NCI-H187 (cell line): ENCODE measurements at places on chromosomes 2 and 18.

DNA sequence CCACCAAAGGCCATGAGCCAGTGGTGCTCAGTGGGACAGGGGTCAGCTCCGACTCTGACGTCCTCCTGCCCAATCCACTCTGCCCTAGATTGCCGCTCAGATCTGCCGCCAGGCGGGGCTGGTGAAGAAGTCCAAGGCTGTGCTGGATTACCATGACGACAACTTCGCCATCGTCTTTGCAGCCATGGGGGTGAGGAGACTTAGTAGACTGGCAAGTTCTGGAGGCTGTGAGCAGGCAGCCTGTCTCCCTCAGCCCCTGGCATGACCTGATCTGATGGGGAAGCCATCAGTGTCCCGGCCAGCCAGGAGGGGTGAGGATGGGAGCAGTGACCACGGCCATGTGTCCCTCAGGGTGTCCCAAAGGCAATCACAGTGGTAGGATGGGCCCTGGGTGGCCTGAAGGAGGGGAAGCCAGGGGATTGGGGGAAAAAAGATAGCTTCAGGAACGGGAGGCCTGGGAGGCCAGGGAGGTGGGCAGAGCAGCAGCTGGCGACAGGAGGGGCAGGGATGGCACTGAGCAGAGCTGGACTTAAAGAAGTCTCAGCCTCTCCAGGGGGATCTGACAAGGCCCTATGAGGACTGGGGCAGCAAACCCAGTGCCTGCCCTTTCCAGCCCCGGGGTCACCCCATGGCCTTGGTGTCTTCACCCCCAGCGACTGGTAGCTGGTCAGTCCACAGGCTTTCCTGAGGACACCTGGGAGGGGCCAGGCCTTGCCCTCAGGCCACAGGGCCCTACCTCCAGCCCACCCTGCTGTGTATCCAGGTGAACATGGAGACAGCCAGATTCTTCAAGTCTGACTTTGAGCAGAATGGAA lies 17.4 kb upstream of the ANKRD53 start:
- DNase-seq, result no peak

GRCh38 chr2:86396291-86396785 lies 44.8 kb upstream of the KDM3A start:
- no peak for DNase-seq

GRCh38 chr2:86056590-86057331 lies 48.9 kb downstream of the POLR1A start:
- DNase-seq, result no peak

- DNase-seq, result no peak
These were observed 61.2 kb downstream of the ACYP2 start for GRCh38 chr2:54176577-54176976.

DNA sequence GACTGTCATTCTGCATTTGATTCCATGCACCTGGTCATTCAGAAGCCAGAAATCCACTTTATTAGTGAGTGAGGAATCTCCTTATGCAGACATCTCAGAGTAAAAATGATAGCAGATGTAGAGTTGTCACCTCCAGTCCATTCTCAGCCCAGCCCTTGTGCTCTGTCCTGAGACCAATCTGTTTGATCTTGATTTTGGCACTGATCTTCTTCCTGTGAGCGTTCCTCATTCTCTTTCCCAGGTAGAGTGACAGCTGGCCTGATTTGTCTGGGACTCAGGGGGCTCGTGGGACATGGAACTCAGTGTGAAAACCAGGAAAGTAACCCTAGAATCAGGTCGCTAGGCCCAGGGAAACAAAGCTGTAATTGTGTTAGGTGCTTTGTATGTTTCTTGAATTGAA lies 8.9 kb downstream of the ARHGAP25 start:
- no peak for DNase-seq

- no peak for DNase-seq
These were observed 97.7 kb downstream of the XRCC5 start for GRCh38 chr2:216206821-216207220.

GRCh38 chr18:53070788-53071187 lies 730.8 kb downstream of the DCC start:
- DNase-seq, result peak; percentile 70

DNA sequence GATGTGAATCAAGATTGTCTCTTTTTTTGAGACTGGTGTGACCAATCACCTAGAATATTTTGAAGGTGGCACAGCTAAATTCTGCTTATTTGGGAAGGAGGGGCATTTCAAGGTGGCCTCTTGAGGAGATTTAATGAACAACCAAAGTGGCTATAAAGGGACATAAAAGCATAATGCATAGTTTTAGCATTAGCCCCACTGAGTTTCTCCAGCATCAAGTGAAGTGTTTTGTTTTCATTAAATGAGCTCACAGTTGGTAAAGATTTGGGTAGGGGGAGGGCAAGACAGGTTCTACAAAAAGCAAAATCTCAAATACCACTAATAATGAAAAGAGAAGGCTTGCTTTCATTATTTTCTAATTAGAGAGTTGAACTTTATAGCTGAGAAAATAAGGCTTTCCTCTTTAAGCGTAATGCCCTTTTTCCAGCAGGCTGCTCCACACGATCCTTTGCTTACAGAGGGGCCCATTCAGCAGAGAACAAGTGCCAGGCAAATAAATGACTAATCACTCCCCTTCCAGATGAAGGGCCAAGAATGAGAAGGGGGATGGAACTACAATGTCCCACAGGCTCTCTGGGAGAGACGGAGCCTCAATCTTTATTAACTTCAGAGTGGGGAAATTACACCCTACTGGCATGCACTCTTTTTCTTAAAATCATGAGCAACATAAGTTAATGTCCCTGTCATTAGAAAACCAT lies 35.9 kb downstream of the LHCGR start:
- no peak for DNase-seq

DNA sequence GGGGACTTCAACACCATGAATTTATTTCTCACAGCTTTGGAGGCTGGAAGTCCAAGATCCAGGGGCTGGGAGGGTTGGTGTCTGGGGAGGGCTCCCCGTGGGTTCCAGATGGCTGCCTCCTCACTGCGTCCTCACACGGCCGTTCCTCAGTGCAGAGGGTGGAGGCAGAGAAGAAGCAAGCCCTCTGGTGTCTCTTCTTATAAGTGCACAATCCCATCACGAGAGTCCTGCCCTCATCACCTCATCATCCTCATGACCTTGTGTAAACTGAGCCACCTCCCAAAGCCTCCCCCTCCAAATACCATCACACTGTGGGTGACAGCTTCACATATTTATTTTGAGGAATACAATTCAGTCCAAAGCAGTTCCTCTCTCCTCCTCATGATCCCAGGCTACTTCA lies 26.3 kb downstream of the TMEM163 start:
- DNase-seq, result no peak

- DNase-seq, result no peak
These were observed 155.4 kb upstream of the FSIP2 start for GRCh38 chr2:185583058-185583816.

GRCh38 chr2:8858264-8858663 lies 20.9 kb upstream of the KIDINS220 start:
- no peak for DNase-seq

GRCh38 chr2:50102383-50102782 lies 929.5 kb downstream of the NRXN1 start:
- no peak for DNase-seq

GRCh38 chr2:42901076-42901640 lies 108.8 kb upstream of the HAAO start:
- DNase-seq, result no peak
